ENCODE measurements at places on chromosomes 1 and 21.

GRCh38 chr21:34599534-34600101, 15.3 kb downstream of the RCAN1 start:
- DNase-seq = no peak

DNA sequence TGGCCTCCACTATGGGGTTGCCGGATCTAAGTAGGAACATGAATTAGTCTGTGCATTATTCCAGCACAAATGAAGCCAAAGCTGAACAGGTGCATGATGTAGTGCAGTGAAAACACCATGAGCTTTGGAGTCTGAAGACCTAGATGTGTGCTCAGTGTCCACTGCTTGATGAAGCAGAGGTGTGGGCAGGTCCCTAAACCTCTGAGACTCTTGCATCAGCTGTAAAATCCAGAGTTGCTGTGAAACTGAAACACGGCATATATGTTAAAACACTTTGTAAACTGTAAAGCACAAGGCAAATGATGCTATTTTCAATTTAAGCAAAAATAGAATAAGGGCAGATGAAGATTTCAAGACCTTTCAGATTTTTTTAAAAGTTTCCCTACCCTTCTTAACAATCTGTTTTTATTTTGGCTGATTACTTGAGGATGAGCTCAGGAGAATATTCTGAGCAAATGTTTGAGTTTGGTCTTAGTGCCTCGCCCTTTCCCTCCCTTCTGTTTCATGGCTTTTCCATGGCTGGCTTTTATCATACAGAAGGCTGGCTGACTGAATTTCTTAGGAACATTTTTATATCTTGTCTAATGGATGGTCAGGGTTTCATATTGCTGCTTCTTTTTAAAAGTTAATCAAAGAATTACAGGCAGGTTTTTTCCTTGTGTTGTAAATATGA, 221.8 kb downstream of the NTNG1 start:
- DNase-seq = no peak

- no peak for DNase-seq
These were observed 27.1 kb downstream of the PRDX6 start for GRCh38 chr1:173504268-173504667.

DNA sequence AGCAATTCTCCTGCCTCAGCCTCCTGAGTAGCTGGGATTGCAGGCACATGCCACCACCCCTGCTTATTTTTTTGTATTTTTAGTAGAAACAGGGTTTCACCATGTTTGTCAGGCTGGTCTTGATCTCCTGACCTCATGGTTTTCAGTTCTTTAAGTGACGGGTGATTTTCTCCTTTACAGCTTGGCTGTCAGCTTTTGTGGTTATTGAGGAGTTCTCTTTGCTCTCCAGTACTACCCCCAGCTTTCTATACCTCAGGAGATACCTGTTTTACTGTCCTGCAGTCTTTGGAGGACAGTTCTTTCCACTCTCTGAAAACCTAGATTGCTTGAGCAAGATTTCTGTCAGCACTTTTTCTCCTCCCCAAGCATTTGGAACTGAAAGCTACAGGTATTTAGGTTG, 45.9 kb upstream of the EGLN1 start:
- DNase-seq = no peak

- DNase-seq = no peak
These were observed 4.2 kb upstream of the KRTAP12-1 start for GRCh38 chr21:44686000-44686781.

GRCh38 chr1:238177960-238178645, 287.4 kb upstream of the ZP4 start:
- DNase-seq = no peak

- DNase-seq = peak; percentile 32
These were observed 16.6 kb upstream of the RNF19B start for GRCh38 chr1:32981003-32981901.

Data from stimulated activated CD8-positive, alpha-beta memory T cell treated with anti-CD3 and anti-CD28 coated beads, Interleukin-2, amount 100 ng/mL, for 1 hour (primary cell).